Activated T-helper 2 cell treated with anti-CD3 and anti-CD28 coated beads, Interferon-gamma antibody, Interleukin-2, Interleukin-4, amounts not matched to agents 10 μg/mL and 5 μg/mL and 100 μg/mL, durations not matched to agents 14 hours and 24 hours and 36 hours (primary cell): ENCODE measurements at places on chromosomes 2 and 18. TPM values are rescaled to one million over a fixed set of nuclear protein-coding genes. Genes with fewer than 3 reads are reported as not detected.

Gene OR6B2
- not detected in 2 replicates for total RNA-seq

Gene FIGN
- total RNA-seq: not detected in 2 replicates

Gene OTOS
- total RNA-seq: not detected in 2 replicates

Gene ACOXL
- total RNA-seq: 1.4 and 1.6 TPM in 2 replicates

Gene CASP8
- total RNA-seq: 43.5 and 44.1 TPM in 2 replicates

Gene RGPD4
- total RNA-seq: 0.07 TPM in 2 replicates

Gene NT5C1B
- total RNA-seq: not detected in 2 replicates

- H3K27ac ChIP-seq: no peak overlapping the region
- no peak for DNase-seq
- no peaks in the 10 kb centered on the region for H3K27me3 ChIP-seq
- no peaks in the 10 kb centered on the region for H3K4me1 ChIP-seq
Observed at GRCh38 chr2:2938481-2938880, 439.1 kb downstream of the EIPR1 start.

- no peak overlapping the region for H3K4me3 ChIP-seq
- H3K27ac ChIP-seq: no peak overlapping the region
- no peak for DNase-seq
Observed at GRCh38 chr18:58547864-58548263, 81.0 kb downstream of the ALPK2 start.

GRCh38 chr2:60984720-60985119 lies 32.8 kb upstream of the PEX13 start:
- no peak overlapping the region for H3K4me3 ChIP-seq
- H3K27me3 ChIP-seq: no peaks in the 10 kb centered on the region
- H3K36me3 ChIP-seq: peaks cover under 1% of the 10 kb centered on the region
- no peak overlapping the region for H3K27ac ChIP-seq
- H3K4me1 ChIP-seq: peaks cover 9% of the 10 kb centered on the region
- no peak for DNase-seq

DNA sequence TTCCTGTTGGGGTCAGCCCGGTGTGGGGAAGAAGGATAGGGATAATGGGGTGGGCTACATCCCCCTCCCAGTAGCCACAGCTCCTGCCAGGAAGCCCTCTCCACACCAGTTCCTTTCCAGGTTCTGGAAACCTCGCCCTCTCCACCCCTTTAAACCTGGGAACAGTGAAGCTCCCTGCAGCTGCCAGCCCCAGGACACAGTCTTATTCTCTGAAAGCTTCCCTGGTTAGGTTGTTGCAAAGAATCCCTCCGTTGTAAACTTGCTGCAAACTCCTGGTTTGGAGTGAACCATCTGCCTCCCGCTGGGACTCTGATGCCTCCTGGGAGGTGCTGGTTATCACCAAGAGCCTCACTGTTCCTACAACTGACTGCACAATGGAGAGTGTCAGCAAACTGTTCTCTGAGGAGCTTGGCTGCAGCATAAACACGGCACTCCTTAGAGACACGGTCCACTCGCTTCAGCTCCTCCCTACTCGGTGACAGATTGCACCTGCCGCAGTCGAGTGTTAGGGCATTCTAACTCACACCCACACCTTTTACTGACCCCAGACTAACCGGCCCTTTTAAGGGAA lies 261.8 kb upstream of the RAB6C start:
- H3K4me1 ChIP-seq: no peaks in the 10 kb centered on the region
- no peak overlapping the region for H3K4me3 ChIP-seq
- no peaks in the 10 kb centered on the region for H3K27me3 ChIP-seq
- no peaks in the 10 kb centered on the region for H3K36me3 ChIP-seq
- no peak for DNase-seq

- no peak for DNase-seq
- no peaks in the 10 kb centered on the region for H3K27me3 ChIP-seq
- H3K27ac ChIP-seq: no peak overlapping the region
- H3K36me3 ChIP-seq: no peaks in the 10 kb centered on the region
- H3K4me3 ChIP-seq: no peak overlapping the region
Observed at GRCh38 chr2:8714283-8714682, 32.4 kb downstream of the ID2 start.

GRCh38 chr2:76280686-76281085 lies 570.0 kb upstream of the GCFC2 start:
- no peaks in the 10 kb centered on the region for H3K36me3 ChIP-seq
- no peak overlapping the region for H3K27ac ChIP-seq
- DNase-seq: no peak
- H3K4me3 ChIP-seq: no peak overlapping the region
- H3K4me1 ChIP-seq: no peaks in the 10 kb centered on the region
- H3K27me3 ChIP-seq: no peaks in the 10 kb centered on the region

DNA sequence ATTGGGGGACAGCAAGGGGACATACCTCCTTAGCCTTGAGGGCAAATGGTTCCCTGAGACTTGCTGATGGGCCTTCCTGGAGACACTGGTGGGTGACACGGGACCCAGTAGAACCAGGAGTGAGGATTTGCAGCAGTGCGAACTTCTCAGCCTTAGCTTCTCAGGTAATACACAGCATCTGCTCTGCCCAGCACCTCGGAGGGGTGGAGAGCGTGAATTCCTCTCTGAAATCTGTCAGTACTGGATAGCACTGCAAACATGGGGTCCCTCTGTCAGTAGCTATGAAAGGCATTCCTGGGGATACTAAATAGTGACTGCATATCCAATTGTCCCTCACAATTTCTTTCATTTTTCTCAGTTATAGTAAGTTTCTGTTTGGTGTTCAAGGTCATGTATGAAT lies 151.7 kb downstream of the GBX2 start:
- no peak overlapping the region for H3K4me3 ChIP-seq
- no peak overlapping the region for H3K27ac ChIP-seq
- peaks cover 12% of the 10 kb centered on the region for H3K27me3 ChIP-seq
- no peak for DNase-seq

DNA sequence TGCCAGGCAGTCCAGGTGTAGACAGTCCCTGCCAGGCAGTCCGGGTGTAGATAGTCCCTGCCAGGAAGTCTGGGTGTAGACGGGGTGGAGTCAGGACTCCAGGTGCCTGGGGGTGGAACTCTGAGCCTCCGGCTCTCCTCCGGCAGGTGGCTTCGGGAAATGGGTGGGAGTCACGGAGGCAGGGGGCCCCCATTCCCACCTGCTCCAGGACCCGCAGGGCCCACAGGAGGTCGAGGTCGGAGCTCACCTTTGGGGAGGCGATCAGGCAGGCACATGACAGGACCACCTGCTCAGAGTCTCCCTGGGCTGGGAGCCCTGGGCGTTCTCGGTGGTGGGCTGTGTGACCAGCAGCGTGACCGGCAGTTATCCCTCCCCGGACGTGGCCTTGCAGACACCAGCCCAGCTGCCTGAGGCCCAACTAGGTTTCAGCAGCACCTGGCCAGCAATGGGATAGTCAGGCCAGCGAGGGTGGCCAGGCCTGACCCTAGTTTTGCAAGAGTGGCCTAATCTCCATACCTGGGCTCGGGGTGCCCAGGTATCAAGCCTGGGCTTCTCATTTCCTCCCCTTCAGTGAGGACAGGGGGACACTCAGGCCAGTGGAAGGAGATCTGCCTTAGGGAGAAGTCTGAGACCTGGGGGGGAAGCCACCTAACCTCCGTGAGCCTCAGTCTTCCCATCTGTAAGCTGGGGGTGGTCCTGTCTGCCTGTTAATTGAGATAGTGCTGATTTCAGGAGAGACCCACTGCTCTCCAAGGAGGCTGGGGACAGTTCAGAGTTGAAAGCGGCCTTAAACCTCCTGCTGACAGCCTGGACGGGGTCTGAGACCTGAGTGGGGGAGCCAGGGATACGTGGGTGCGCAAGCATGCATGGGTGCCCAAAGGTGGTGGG lies 13.2 kb downstream of the GPC1 start:
- DNase-seq: no peak
- no peaks in the 10 kb centered on the region for H3K36me3 ChIP-seq
- H3K27me3 ChIP-seq: peaks cover 21% of the 10 kb centered on the region
- no peak overlapping the region for H3K4me3 ChIP-seq

DNA sequence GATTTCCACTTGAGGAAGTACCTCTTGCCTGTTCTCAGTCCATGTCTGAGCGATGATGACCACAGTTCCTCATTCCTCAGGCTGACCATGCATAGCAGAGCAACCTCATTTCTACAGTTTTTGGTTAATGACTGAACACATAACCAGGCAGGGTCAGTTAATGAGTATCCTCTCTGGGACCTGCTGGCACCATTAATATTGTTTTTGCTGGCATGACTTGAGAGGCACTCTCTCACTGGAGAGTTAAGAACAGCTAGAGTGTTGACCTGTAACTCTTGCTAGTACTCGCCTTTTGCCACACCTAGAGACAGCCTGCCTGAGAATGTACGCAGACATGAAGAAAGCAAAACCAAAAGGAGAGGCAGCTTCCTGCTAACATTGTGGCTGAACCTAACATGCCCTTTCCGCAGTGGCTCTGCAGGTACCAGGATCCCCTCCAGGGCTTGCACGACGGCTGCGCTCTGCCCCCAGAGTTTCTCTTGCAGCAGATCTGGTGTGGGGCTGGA lies 23.9 kb downstream of the PECR start:
- peak overlapping the region; percentile 72 for H3K4me3 ChIP-seq
- H3K4me1 ChIP-seq: peaks cover 22% of the 10 kb centered on the region
- no peaks in the 10 kb centered on the region for H3K27me3 ChIP-seq
- H3K27ac ChIP-seq: peak overlapping the region; percentile 88
- peaks cover 39% of the 10 kb centered on the region for H3K36me3 ChIP-seq

- H3K27ac ChIP-seq: no peak overlapping the region
- DNase-seq: no peak
- no peaks in the 10 kb centered on the region for H3K27me3 ChIP-seq
- H3K4me1 ChIP-seq: no peaks in the 10 kb centered on the region
- no peak overlapping the region for H3K4me3 ChIP-seq
- H3K36me3 ChIP-seq: no peaks in the 10 kb centered on the region
Observed at GRCh38 chr2:107419191-107419590, 407.5 kb upstream of the RGPD4 start.
